Fibroblast of skin of left biceps (primary cell): ENCODE measurements at places on chromosomes 5 and 9.
A peak's percentile ranks its signal among the peaks of the same experiment; 100 is the strongest.

- no peak for DNase-seq
Observed at GRCh38 chr5:172065431-172066065, 59.1 kb upstream of the FBXW11 start.

DNA sequence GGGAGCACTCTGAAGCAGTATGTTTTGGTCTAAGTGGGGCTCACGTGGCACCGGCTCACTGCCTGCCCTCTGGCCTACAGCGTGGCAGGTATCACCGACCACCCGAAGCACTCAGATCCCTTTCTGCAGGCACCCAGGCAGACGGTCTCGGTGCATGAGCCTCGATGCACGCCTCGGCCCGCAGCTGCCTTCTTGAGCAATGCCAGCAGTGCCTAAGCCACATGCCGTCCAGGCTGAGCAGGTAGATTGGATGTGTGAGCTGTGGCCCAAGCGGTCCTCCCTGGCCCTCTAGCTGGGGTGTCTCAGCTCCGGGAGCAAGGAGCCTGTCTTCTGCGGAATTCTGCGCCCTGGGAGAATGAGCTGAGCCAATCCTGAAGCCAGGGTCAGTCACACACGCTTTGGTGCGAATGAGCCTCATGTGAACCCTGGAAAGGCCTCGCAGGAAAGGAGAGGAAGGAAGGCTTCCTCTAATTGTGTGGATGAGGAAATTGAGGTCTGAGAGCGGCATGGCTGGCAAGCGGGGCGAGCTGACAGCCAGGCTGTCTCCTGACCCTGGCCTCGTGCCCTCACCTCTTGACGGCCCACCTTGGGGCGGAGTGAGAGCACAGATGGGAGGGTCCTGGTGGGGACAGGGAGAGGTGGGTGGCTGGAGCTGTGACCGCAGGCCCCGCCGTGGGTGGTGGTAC lies 14.4 kb downstream of the RXRA start:
- no peak for DNase-seq

- no peak for DNase-seq
Observed at GRCh38 chr5:29960323-29960722, 1233.2 kb upstream of the CDH6 start.

GRCh38 chr5:24831989-24832388 lies 187.2 kb upstream of the CDH10 start:
- DNase-seq: no peak

DNA sequence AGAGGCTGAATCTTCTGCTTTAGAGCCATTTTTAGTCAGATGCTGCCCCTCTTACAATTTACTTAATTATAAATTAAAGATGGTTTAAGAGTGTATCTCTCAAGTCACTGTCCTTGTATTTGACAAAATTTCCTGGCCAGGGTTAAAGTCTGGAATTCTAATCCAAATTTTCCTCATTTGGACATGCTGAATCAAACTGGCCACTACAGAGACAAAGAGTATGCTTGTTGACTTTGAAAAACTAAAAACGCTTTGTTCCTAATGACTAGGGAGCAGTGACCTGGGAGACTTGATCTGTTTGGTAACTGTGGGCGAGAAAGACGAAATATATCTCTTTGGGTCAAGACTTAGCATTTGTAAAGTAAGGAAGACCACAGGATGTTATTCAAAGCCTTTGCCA lies 303.2 kb downstream of the ZSWIM6 start:
- no peak for DNase-seq

- DNase-seq: peak; percentile 84
Observed at GRCh38 chr5:9456435-9457042, 89.3 kb downstream of the SEMA5A start.

DNA sequence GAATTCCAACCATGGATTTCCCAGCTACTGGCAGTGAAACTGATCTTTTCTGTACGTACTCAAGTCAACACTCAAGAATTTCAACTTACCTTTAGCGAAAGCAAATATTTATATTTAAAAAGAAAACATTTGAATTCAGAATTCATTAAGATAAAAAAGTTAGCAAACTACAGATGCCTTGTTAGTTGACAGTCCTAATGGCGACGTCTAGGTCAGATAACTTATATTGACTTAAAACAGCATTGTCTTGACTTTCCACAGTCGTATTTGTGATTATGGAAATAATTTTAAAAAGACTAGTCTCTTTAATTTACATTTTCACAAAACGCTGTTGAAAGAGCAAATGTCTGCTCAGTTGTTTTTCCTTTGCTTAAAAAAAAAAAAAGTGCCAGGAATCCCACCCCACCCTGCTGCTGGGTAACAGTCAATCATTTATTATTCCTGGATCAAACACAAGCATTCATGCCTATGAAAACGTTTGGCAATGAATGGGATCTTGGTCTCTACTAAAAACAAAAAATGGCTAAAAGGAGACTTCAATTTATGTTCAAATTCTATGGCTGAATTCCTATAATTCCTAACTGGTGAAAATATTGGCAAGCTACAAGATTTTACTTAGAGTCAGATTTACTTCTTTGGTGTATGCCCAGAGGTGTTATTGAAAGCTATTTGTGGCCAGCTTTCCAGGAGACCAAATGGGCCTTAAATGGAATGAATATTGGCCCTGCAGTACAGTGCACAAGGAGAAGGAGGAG lies 22.0 kb downstream of the OR2S2 start:
- DNase-seq: peak; percentile 89

GRCh38 chr9:124940521-124940893 lies 376 bp downstream of the GOLGA1 start:
- no peak for DNase-seq

DNA sequence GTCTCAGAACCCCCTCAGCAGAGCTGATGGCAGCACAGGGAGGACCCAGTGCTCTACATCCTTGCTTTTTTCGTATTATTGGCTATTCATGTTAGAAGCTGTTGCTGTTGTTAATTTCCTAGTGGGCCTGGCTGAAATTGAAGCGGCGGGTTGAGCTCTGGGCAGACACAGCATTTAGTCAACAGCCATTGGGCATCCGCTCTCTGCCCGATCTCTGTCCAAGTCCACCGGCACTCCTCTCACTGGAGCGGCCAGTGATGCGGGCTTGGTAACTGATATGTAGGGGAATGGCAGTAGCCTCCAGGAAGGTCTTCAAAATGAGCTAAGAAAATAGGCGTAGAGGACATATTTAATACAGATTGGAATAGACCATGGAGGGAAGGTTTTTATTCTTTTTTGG lies 1.3 kb upstream of the GARNL3 start:
- DNase-seq: no peak

DNA sequence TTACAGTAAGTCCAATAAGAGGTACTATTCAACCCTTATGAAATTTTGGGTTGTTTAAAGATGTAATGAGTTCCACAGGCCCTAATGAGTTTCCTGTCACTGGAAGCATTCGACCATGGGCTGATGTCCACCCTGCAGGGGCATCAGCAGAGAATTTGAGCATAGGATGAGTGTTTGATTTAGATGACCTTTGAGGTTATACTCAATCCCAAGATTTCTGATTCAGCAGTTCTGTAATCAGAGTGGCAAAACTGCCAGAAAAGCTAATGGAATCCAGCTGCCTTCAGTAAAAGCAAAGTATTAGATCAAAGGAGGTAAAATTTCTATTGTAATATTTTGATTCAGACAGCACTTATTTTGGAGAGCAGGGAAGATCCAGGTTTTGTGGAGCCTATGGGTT lies 68.3 kb downstream of the COX7C start:
- DNase-seq: no peak

GRCh38 chr5:158084292-158084691 lies 225.3 kb upstream of the CLINT1 start:
- DNase-seq: peak; percentile 23

GRCh38 chr5:68170826-68171558 lies 44.6 kb upstream of the PIK3R1 start:
- DNase-seq: no peak

DNA sequence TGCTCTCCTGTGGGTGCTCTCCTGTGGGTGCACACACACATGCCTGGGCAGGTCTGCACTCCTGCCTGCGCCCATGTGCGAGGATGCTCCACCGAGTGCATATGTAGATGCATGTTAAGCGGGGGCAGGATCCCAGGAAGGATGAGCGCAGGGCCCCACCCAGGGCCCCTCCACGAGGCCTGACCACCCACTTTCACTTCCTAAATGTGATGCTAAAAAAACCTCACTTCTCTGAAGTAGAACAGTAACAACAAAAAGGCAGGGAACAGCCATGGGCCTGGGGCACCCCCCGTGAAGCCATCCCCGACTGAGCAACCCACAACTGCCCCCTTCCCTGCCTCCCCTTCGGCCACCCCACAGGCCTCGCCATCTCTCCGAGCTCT lies 48.2 kb upstream of the SARDH start:
- no peak for DNase-seq

DNA sequence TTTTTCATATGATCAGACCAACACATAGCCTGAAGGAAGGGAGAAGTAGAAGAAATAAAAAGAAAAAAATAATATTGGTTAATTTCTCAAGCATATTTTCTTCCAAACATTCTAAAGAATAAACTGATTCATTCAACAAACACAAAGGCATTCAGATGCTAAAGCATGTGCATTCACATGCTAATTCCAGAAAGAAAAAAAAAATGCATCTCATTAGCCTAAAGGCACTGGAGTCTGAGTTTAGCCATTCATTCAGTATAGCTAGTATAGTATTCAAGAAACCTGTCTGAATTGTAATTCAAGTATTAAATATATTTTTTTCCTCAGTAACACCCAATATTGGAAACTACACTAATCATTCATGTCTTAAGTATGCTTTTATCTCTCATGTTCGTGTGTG lies 61.0 kb upstream of the FER start:
- no peak for DNase-seq

DNA sequence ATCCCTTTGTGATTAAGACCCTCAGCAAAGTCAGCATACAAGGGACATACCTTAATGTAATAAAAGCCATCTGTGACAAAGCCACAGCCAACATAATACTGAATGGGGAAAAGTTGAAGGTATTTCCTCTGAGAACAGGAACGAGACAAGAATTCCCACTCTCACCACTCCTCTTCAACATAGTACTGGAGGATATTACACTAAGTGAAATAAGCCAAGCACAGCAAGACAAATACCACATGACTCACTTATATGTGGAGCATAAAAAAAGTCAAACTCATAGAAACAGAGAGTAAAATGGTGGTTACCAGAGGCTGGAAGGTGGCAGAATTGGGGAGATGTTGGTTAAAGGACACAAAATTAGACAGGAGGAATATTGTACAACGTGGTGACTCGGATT lies 118.1 kb upstream of the NFIL3 start:
- no peak for DNase-seq

GRCh38 chr5:51651889-51652288 lies 268.6 kb downstream of the ISL1 start:
- DNase-seq: no peak

DNA sequence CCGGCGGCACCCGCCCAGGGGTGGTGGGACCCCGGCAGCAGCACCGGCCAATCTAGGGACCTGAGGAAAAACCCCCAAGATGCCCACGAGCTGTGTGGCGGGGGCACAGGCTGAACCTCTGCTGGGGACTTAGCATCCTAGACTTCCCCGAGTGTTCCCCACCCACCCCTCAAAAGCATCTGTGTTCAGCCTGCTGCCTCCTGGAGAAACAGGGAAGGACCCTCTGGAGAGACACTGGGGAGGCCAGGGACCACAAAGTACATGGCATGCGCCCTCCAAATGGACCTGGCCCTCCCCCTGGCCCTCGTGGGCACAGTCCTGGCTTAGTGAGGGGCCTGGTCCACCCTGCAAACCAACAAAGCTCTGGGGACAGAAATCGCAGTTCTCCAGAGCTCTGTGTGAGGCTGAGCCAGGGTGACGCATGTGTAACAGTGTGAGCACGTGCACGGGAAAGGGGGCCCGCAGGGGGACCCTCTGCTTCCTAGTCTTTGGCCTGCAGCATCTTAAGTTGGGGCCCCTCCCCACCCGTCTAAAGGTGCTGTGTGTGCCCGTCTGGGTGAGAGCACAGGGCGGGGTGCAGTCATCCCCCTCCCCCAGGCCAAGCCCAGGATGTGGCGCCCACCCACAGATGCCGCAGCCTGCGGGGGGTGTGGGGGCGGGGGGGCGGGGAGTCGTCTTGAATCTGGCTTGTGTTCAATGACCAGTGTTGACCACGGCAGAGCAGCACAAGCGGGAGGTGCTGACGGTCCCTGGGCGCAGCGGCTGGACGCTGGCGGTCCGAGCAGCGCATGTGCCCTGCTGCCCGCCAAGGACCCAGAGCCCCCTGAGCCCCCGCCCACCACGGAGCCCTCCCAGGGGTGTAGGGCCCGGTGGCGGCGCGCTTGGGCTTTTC lies 672 bp upstream of the KCNT1 start:
- no peak for DNase-seq

DNA sequence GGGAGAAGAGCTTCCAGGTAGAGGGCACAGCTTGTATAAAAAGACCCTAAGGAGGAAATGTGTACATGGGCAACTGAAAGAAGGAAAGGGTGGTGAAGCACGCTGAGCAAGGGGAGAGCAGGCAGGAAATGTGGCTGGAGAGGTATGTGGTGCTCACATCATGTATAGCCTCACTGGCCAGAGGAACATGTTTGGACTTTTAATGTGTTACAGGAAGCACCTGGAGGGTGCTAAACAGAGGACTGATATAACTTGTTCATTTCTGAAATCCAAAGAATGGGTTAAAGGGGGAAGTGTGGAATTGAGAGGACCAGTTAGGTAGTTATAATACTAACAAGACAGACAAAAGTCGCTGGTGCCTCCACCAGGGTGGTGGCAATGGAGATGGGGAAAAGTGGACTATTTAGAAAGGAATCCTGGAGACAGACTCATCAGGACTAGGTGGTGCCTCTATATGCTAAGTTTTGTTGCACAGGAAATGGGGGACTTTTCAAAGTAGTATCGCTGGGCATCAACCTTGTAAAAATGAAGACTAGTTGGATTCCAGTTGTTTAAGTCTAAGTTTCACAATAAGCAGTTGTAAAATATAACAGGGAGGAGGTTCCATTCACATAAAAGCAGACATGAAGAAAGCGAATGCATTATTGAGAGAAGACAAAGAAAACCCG lies 63.1 kb upstream of the CD180 start:
- no peak for DNase-seq

- DNase-seq: peak; percentile 71
Observed at GRCh38 chr5:122723606-122724352, 51.1 kb upstream of the SNX2 start.

GRCh38 chr9:99013550-99013949 lies 69.8 kb downstream of the COL15A1 start:
- no peak for DNase-seq

- no peak for DNase-seq
Observed at GRCh38 chr5:5025774-5026408, 114.2 kb upstream of the ADAMTS16 start.

DNA sequence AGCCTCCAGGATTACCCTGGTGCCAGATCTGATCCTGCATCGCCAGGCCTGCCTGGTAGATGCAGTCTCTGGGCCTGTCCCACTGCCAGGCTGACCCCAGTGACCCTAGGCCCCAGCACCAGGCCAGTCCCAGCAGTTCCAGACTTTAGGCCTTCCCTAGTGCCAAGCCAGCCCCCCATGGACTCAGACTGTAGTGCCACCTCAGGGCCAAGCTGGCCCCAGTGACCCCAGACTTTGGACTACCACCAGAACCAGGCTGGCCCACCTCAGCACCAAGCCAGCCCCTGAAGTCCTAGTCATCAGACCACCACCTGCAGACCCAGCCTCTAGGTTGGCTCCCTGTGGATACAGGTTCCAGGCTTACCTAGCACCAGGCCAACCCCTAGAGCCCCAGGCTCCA lies 142.5 kb downstream of the PJA2 start:
- DNase-seq: no peak

DNA sequence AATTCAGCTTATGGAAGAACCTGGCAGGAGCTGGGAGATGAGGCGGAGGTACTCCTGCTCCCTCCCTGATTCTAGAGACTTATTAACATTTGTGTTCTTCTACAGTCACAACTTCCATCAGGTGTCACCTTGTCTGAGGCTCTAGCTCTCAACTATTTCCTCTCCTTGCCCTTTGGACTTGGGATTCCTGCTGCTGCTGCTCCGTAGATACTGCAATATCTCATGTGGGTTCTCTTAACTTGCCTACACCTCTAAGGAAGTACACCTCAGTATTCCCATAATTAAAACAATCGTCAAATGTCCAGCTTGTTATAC lies 21.2 kb downstream of the ANXA1 start:
- no peak for DNase-seq
